ENCODE measurements at places on chromosomes 4 and X. TPM values are rescaled to one million over a fixed set of nuclear protein-coding genes. Genes with fewer than 3 reads are reported as not detected.
A peak's percentile ranks its signal among the peaks of the same experiment; 100 is the strongest.

Gene CWH43
- total RNA-seq, result not detected

- no peaks in the 10 kb centered on the region for H3K36me3 ChIP-seq
- no peak overlapping the region for H3K27ac ChIP-seq
- DNase-seq, result no peak
- peaks cover 40% of the 10 kb centered on the region for H3K4me1 ChIP-seq
- H3K4me3 ChIP-seq, result no peak overlapping the region
Observed at GRCh38 chr4:84875636-84876371, 90.7 kb downstream of the WDFY3 start.

DNA sequence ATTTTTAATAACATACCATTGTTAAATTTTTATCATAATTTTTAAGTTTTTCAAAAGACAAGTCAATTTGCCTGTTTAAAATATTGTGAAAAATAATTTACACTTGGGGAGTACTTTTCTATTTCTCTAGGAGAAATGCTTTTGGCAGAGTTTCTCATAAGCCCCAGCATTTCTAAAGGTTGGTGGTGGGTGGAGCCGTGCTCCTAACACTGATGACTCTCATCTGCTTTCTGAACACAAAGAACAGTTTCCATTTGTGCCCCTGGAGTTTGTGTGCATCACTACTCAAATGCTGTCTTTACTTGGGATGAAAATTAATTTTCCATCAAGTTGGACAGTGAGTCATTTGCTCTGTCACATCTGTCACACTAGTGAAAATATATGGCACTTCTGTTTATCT, 57.6 kb downstream of the TNIP2 start:
- H3K36me3 ChIP-seq, result peaks cover 50% of the 10 kb centered on the region
- no peak overlapping the region for H3K27ac ChIP-seq
- peaks cover 8% of the 10 kb centered on the region for H3K4me1 ChIP-seq
- no peaks in the 10 kb centered on the region for H3K27me3 ChIP-seq
- H3K4me3 ChIP-seq, result no peak overlapping the region
- DNase-seq, result no peak

- H3K27me3 ChIP-seq, result no peaks in the 10 kb centered on the region
- DNase-seq, result peak; percentile 49
- no peak overlapping the region for H3K4me3 ChIP-seq
- H3K36me3 ChIP-seq, result no peaks in the 10 kb centered on the region
Observed at GRCh38 chrX:19557822-19558221, 42.5 kb upstream of the MAP3K15 start.

Gene SLC4A4
- 3.7 TPM for total RNA-seq

DNA sequence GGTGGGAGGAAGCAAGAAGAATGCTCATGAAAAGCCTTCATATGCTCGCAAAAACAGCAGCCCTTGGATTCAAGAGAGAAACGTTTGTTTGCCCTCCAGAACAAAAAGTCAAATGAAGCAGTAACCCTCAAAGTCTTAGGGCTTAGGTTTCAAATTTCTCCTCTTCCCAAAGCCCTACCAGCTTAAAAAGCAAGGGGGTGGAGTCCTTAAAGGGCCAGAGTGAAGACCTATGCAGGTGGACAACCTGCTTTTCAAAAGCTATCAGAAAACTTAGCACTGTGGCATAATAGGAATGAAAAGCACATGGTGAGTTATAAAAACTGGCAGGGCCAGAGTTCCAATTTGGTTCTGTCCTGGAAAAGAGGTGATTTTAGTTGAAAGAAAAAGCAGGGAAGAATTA, 253.3 kb downstream of the NAP1L3 start:
- no peak overlapping the region for H3K27ac ChIP-seq
- no peaks in the 10 kb centered on the region for H3K27me3 ChIP-seq
- no peaks in the 10 kb centered on the region for H3K36me3 ChIP-seq
- H3K4me1 ChIP-seq, result no peaks in the 10 kb centered on the region

DNA sequence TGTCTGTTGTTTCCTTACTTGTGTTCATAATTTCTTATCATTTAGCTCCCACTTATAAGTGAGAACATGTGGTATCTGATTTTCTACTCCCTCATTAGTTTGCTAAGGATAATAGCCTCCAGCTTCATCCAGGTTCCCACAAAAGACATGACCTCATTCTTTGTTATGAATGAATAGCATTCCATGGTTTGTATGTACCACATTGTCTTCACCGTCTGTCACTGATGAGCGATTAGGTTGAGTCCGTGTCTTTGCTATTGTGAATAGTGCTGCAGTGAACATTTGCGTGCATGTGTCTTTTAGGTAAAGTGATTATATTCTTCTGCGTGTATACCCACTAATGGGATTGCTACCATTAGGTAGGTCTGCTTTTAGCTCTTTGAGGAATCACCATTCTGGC, 624.3 kb upstream of the EPHA5 start:
- no peaks in the 10 kb centered on the region for H3K36me3 ChIP-seq
- no peak overlapping the region for H3K4me3 ChIP-seq
- no peaks in the 10 kb centered on the region for H3K4me1 ChIP-seq
- H3K27me3 ChIP-seq, result no peaks in the 10 kb centered on the region
- DNase-seq, result peak; percentile 82
